T-helper 17 cell (primary cell): ENCODE measurements at places on chromosomes 3 and 15. TPM values are rescaled to one million over a fixed set of nuclear protein-coding genes. Genes with fewer than 3 reads are reported as not detected.

DNA sequence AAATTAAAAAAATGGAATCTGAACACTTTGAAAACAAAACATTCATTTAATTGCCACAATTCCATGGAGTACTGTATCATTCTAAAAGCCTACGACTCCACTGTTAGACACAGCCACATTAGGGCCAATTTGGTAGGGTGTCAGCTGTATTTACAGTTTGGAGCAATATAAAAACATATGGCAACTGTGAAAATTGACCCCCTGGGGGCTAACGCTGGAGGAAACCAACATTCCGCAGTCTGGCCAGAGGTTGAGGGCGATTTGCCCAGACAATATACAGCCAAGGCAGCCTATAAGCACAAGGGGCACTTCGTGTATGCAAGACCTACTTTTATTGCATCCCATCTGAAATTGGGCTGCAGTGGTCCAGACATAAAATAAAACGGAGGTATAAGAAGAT is 476.5 kb upstream of the WNT5A start:
- DNase-seq = no peak

GRCh38 chr15:42650208-42651066 is 75.0 kb downstream of the STARD9 start:
- peak; percentile 9 for DNase-seq

- DNase-seq = no peak
Measured at GRCh38 chr3:52528586-52529375, 4.9 kb downstream of the NT5DC2 start.

- no peak for DNase-seq
Measured at GRCh38 chr3:73212683-73213082, 151.2 kb downstream of the EBLN2 start.

DNA sequence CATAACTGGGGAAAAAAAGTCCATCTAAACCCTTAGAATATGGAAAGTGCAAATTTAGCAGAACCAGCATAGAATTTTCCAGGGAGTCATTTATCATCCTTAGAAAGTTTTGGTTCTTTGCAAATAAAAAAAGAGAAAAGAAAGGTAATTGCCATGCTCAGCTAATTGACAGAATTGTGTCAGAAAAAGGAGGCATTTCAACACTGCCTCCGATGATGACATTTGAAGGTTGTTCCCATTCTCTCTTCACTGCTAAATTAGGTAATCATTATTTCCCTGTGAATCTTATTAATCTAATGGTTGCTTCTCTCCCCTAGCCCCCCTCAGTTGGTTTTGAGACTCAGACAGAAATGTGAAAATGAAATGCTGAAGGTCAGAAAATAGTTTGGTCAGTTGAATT is 139.2 kb downstream of the PDCD6IP start:
- DNase-seq = no peak

- no peak for DNase-seq
Measured at GRCh38 chr3:157523814-157524213, 20.6 kb upstream of the VEPH1 start.

- DNase-seq = no peak
Measured at GRCh38 chr3:155202626-155203025, 90.9 kb downstream of the STRIT1 start.

GRCh38 chr3:165800970-165801369 is 36.3 kb downstream of the BCHE start:
- DNase-seq = no peak

- no peak for DNase-seq
Measured at GRCh38 chr15:35211240-35211902, 126.3 kb upstream of the NANOGP8 start.

DNA sequence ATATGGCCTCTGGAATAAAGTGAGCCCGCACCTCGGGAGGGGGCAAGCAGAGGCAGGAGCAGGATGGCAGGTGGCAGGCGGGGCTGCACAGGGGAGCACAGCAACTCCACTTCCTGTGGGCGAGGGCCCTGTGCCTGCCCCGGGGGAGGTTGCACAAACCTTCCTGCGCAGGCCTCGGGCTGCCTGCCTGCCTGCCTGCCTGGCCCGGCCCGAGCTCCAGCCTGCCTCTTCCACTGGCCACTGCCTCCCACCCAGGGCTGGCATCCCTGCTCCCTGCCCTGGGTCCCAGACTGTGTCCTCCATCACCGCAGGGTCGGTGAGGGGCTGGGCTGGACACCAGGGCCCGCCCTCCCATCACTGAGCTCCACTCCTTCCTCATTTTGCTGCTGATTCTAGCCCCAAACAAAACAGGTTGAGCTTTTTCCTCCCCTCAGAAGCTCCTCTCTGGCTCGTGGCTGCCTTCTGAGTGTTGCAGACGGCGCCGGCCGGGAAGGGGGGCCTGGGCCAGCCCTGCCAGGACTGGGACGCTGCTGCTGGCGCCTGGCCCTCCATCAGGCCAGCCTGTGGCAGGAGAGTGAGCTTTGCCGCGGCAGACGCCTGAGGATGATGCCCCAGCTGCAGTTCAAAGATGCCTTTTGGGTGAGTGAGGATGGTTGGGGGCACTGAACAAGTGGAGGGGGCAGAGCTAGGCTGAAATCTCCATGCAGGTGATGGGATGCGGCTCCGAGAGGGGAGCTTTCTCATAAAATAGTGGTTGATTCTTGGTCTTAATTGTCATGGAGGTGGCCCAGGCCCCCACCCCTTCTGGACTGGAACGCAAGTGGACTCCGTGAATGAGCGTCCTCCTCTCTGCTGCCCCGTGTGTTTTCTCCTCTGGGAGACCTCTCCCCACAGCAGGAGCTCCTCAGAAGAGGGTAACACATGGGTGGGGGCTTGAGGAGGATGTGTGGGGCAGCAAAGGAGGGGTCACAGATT is at the start of gene PSTPIP1:
Gene PSTPIP1, plus strand, starts transcription at position 156 of the 975 bp plus-strand sequence. Its CDS starts 448 bp downstream, at position 604.
- peak; percentile 54 for DNase-seq

GRCh38 chr3:193407688-193408087 is 29.1 kb upstream of the ATP13A5 start:
- DNase-seq = no peak

DNA sequence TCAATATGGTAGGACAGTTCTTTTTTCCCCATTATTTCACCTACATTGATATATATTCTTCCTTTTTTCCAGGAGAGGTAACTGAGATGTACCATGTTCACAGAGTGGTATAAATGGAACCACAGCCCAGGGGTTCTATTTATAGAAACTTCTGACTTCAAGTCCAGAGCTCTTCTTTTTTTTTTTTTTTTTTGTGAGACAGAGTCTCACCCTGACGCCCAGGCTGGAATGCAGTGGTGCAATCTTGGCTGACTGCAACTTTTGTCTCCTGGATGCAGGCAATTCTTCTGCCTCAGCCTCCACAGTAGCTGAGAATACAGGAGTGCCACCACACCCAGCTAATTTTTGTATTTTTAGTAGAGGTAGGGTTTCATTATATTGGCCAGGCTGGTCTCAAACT is 267.1 kb upstream of the TPRG1 start:
- DNase-seq = no peak

- no peak for DNase-seq
Measured at GRCh38 chr15:41905036-41905793, 11.4 kb upstream of the SPTBN5 start.

- DNase-seq = no peak
Measured at GRCh38 chr3:132354916-132355702, 37.9 kb downstream of the ACP3 start.

GRCh38 chr3:22159004-22159695 is 408.1 kb upstream of the ZNF385D start:
- DNase-seq = no peak

GRCh38 chr15:80260551-80260950 is 8.5 kb upstream of the CTXND1 start:
- DNase-seq = no peak

- no peak for DNase-seq
Measured at GRCh38 chr15:66359740-66360139, 3.3 kb upstream of the TIPIN start.

GRCh38 chr15:75095594-75095993 is 72.2 kb downstream of the PPCDC start:
- DNase-seq = no peak

DNA sequence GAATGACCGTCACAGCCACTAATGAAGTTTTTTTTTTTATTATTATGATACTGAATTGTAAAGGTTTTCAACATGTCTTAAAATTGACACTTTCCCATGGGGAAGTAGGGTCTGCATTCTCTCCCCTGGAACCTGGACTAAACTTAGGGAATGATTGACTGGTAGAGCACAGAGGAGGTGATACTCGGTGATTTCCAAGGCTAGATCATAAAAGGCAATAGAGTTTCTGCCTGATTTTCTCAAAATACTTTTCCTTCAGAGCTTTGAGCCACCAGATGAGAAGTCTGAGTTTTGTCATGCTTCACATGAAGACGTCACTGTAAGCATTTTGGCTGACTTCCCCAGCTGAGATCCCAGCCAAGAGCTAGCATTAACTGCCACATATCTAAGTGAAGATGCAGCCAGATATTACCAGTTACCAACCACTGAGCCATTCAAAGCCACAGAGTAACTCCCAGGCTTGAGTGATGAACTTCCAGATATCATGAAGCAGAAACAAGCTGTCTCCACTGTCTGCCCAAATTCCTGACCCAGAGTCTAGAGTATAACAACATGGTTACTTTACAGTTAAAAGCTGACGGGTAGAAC is 105.8 kb downstream of the LSAMP start:
- no peak for DNase-seq

DNA sequence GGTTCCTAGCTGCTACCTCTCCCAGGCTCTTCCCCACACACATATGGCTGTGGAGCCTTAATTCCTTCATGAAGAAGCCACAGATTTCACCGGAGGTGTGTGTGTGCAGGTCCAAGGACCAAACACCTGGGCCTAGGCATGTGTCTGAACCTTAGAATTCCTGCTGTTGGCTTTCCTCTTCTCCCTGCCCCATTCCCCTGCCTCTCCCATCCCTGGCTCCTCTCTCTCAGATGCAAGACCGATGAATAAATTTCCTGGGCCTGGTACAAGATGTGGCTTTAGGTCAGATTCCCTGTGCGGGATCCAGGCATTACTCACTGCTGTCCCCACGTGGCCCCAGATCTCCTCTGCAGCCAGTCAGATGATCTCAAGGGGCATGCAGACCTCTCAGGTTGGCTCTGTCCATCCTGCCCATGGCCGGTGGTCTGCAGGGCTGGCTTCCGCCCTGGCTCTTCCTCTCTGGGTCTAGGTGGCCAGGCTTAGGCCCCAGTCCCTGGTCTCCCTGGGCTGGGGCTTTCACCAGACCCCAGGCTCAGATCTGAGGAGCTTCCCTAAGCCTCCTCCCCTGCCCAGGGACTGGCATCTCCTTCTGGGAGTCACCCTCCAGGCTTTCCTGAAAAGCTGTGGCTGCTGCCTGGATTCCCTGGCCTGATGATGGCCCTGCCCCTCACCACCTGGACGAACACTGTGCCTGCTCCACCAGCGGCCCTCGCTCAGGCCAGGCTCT is 20.5 kb downstream of the CCR9 start:
- DNase-seq = no peak

GRCh38 chr3:111968319-111969054 is 10.3 kb upstream of the ABHD10 start:
- DNase-seq = no peak

- peak; percentile 67 for DNase-seq
Measured at GRCh38 chr15:31325595-31326155, 960 bp upstream of the KLF13 start.

DNA sequence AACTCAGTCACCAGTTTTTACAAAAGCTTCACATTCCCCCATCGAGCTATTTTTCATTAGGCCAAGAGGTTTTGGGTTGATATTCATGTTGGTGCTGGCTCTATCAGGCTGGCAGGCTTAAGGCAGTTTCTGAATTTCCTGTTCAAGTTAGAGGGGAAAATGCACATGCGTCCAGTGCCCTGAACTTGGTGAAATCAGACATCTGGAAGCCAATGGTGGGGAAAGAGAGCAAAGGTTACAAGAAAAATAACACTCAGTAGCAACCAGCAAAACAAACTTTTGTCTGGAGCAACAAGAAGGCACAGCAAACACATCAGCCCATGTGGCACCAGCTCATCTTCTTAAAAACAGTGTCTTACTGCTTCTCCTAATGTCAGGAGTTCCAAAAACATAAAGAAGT is 155.6 kb upstream of the TSC22D2 start:
- no peak for DNase-seq

DNA sequence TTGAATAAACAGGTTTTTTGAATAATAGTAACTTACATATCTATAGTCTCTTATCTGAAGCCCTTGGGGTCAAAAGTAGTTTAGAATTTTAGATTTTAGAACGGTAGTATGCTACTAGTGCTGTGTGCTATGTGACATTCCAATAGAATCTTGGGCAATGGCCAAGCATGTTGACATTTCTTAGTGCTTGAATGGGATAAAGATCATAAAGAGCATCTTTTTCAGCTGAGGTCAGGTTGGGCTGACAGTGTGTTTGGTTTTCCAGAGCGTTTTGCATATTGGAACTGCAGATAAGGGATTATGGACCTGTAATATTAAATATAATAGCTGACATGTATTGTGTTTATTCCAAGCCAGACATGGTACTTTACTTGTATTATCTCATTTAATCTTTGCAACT is 32.1 kb downstream of the CNTN4 start:
- DNase-seq = no peak

GRCh38 chr15:77120576-77120975 is 49.7 kb upstream of the TSPAN3 start:
- no peak for DNase-seq

GRCh38 chr3:113212150-113212843 is 940 bp downstream of the BOC start:
- no peak for DNase-seq

GRCh38 chr3:142418926-142419592 is 28.8 kb downstream of the XRN1 start:
- no peak for DNase-seq

- DNase-seq = no peak
Measured at GRCh38 chr15:93144463-93145236, 55.6 kb upstream of the RGMA start.

GRCh38 chr15:25426896-25427610 is 11.8 kb downstream of the UBE3A start:
- no peak for DNase-seq

- DNase-seq = no peak
Measured at GRCh38 chr15:39631357-39631756, 50.5 kb downstream of the THBS1 start.

DNA sequence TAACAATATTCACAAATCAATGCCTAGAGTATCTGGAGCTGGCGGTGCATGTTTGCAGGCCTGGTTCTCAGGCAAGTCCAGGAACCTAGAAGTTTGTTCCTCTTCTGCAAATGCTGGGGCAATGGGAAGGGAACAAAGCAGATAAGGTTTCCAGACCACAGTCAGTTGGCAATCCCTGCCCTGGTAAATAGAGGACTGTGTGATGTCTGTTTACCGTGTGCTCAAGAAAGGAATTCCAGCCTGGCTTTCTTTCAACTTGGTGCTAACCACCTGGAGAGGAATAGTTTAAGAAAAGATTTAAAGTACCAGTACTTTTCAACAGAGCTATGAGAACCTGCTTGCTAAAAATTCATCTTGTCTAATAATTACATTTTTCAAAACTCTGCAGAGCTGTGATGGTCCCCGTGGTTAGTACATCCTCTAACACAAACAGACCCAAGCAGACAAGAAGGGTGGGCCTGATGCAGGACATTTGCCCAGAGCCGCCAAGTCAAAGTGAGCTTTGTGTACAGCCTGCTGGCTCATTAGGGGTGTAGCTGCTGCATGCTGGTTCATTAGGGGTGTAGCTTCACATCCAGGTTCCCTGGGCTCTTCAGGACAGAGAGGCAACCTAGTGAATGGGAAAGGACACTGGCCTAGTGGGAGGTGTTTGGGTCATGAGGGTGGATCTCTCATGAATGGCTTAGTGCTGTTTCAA is 220.5 kb downstream of the SQOR start:
- DNase-seq = no peak

ITIH4 gene
- total RNA-seq = 25.8 TPM

CPNE9 gene
- not detected for total RNA-seq

PDZRN3 gene
- not detected for total RNA-seq

TCTA gene
- total RNA-seq = 27.0 TPM

ST8SIA2 gene
- total RNA-seq = not detected

OR5H6 gene
- not detected for total RNA-seq

PPM1L gene
- 14.6 TPM for total RNA-seq

CNTN3 gene
- not detected for total RNA-seq

COL6A5 gene
- not detected for total RNA-seq

RHCG gene
- not detected for total RNA-seq

CHST2 gene
- 2.2 TPM for total RNA-seq
